ENCODE measurements at places on chromosomes 16 and 17.
A peak's percentile ranks its signal among the peaks of the same experiment; 100 is the strongest.

- peak; percentile 31 for DNase-seq
Observed at GRCh38 chr17:31738067-31738466, 121.0 kb downstream of the COPRS start.

GRCh38 chr17:2388683-2389055 is 12.2 kb downstream of the MNT start:
- DNase-seq = no peak

GRCh38 chr17:59829217-59830006 is 63.3 kb downstream of the TUBD1 start:
- DNase-seq = peak; percentile 78

- no peak for DNase-seq
Observed at GRCh38 chr16:86327321-86327720, 183.0 kb upstream of the FOXF1 start.

DNA sequence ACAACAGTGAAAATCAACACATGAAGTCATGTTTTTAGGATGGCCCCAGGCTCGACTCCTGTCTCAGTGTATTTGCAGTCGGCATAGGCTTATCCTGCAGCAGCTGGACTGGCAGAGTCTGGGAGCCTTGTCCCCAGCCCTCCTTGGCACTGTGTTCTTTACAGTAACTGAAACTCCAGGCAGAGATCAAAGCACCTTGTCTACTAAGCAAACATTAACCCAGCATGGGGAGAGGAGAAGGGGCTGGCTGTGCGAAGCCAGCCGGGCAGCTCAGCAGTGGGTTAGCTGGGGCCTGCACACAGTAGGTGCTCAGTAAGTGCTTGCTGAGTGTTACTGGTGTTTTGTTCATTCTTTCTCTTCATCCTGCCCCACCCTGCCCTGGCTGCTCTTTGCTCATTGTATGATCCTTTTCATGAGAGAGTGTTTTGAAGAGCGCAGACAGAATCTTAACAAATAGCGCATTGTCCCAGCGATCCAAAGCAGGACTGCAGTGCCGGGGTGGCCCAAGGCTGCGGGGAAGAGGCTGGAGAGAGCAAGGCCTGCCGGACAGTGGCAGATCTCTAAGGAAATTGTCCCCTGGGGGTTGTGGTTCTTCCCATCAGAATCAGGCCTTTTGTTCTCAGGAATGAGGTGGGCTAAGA is 23.5 kb upstream of the ITGB4 start:
- DNase-seq = no peak

All from NCI-H146 (cell line).